ENCODE measurements at places on chromosomes 3 and 15.

GRCh38 chr15:84638103-84638502 lies 16.0 kb downstream of the WDR73 start:
- DNase-seq = no peak

- no peak for DNase-seq
Measured at GRCh38 chr3:110413807-110414748, 657.5 kb upstream of the NECTIN3 start.

DNA sequence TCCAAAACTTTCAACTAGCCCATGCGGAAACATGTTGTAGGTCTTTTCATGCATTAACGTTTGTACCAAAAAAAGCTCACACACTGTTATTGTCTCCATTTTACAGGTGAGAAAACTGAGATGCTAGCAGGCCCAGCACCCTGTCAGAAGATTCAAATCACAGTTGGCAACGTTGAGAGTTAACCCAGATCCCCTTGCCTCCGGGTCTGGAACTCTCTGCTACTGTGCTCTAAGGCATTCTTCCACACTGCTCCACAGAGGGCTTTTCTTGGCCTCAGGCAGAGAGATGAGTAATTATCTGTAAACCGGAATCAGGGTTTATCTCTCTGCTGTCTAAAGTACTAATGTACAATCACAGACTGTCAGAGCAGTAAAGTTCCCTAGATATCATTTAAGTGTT lies 186.0 kb upstream of the LPP start:
- no peak for DNase-seq

- DNase-seq = no peak
Measured at GRCh38 chr3:50651920-50652529, 22.7 kb upstream of the DOCK3 start.

GRCh38 chr3:40043444-40043755 lies 234.0 kb downstream of the MYRIP start:
- DNase-seq = no peak

DNA sequence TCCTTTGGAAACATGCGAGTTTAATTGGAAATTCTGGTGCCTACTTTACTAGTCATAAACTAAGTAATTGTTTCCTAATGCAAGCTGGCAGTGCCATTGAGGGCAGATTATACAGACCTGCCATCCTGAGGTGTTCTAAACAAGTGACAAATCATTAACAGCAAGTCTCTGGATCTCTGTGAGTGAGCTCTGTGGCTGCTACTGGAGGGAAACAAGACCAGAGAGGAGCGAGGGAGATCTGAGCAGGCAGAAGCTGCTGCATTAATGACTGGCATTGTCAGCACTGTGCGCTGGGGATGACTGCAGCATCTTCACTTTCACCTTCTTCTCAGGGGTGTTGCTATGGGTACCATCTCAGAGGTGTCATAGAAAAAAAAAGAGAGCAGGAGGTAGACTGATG lies 308.4 kb upstream of the DPH6 start:
- no peak for DNase-seq

- no peak for DNase-seq
Measured at GRCh38 chr3:150673966-150674365, 29.8 kb downstream of the ERICH6 start.

- DNase-seq = no peak
Measured at GRCh38 chr3:181912384-181912783, 200.7 kb downstream of the SOX2 start.

DNA sequence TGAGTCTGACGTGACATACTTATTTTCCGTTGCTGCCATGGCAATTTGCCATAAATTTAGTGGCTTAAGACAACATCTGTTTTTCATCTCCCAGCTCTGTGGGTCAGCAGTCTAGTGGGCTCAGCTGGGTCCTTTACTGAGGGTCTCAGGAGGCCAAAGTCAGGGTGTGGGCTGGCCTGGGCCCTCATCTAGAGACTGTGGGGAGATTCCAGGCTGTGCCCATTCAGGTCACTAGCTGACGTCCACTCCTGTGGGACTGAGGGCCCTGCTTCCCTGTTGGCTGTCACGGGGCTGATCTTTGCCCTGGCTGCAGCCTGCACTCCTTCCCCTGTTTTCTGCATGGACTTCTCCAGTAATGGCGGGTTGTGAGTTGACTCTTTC lies 19.1 kb downstream of the FGD5 start:
- DNase-seq = no peak

DNA sequence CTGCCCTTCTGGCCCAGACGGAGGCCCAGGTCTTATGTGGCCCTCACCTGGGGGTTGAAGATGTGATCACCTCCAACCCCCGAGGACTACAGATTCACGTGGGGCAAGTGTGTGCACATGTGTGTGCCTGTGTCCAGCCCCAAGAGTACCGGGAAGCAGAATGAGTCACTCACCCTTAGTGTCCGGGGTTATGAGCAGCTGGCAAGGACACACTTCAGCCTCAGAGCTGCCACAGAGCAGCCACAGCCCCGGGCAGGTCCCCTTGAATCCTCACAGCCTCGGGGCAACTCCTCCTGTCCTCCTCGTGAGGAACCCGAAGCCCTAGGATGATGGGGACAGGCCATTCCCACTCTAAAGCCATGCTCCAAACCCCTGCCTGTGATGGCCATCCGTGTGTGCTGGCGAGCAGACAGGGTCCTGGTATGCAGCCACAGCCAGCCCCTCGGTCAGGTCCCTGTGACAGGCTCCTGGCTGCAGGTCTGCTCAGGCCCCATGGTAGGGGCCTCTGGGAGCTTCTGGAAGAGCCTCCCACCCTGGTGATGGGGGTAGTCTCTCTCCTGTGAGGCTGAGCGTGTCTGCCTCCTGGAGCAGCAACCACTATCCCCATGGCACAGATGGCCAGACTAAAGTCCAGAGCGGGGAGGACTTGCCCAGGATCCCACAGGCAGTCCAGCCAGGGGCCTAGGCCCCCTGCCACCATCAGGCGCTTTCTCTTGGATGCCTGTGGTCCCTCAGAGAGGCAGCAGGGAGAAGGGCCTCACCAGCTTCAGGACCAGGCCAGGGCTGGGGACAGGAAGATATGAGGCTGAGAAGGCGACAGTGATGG lies 852 bp downstream of the STAB1 start:
- DNase-seq = no peak

DNA sequence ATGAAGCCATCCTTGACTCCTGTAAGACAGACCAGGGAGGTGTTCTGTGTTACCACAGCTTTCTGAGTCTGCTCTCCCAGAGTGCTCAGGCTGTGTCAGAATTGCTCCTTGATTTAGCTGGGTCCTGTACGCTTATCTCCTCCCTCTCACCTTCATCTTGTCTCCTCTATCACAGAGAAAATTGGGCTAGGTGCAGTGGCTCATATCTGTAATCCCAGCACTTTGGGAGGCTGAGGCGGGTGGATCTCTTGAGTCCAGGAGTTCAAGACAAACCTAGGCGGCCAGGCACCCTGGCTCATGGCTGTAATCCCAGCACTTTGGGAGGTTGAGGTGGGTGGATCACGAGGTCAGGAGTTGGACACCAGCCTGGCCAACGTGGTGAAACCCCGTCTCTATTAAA lies 5.9 kb downstream of the SCAMP5 start:
- no peak for DNase-seq

- DNase-seq = no peak
Measured at GRCh38 chr3:113129168-113129567, 82.2 kb upstream of the BOC start.

- no peak for DNase-seq
Measured at GRCh38 chr15:99177679-99178078, 71.7 kb downstream of the TTC23 start.

DNA sequence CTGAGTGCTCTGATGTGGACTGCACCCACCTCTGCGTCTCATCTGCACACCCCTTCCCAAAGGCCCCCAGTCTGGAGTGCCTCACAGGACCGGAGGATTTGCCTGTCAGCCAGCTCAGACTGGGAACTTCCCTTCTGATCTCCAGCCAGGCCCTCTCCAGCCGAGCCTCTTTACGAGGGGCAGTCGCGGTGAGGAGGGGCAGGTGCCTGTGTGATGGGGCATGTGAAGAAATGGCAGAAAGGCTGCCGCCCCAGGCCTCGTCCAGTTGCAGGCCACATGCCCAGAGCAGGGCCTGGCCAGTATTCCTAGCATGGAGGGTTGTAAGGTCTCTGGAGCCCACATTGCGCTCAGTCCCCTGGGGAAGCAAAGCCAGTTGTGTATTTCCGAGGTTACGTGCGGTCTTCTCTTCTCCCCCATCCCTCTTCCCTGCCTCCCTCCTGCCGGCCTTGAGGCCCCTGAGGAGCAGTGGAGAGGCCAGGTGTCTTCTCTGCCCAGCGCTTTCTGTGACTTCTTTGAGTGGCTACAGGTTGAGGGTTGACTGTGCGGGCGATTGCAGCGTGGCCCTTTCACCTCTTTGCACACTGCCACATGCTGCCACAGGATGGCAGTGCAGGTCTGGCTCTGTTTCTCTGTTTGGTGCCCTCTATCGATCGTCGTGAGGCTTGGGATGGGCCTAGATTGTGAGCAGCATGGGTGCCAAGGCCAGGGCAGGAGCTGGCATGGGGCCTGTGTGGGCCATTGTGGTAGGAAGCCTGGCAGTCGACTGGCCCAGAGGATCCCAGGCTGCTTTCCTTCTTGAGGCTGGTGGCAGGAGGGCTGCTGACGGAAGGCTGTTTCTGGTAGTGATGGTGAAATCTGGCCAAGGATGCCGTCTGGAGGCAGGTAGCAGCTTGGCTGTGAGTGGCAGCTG lies 5.3 kb downstream of the CLK3 start:
- DNase-seq = peak; percentile 58
